ENCODE measurements at places on chromosomes 3 and 15. TPM values are rescaled to one million over a fixed set of nuclear protein-coding genes. Genes with fewer than 3 reads are reported as not detected.

GOLGA8S gene
- total RNA-seq, result 0.58 TPM

- no peak for DNase-seq
These were observed 64.8 kb downstream of the FAM43A start for GRCh38 chr3:194750491-194750828.

DNA sequence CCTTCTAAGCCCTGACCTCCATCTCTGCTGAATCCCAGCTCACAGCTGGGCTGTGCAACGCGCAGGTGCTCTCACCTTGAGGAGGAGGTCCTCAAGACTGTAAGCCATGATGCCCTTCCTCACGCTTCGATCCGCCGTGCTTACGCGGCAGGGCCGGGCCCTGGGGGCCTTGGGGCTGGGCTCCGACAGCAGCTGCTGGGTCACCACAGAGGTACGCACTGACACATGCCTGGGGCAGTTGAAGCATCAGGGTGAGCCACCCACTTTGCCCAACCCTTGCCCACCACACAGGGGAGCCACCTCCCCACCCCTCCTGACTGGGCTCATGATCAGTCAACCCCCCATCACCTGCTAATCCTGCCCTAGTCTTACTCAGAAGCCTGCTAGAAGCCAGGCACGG, 3.1 kb downstream of the CIDEC start:
- no peak for DNase-seq

DNA sequence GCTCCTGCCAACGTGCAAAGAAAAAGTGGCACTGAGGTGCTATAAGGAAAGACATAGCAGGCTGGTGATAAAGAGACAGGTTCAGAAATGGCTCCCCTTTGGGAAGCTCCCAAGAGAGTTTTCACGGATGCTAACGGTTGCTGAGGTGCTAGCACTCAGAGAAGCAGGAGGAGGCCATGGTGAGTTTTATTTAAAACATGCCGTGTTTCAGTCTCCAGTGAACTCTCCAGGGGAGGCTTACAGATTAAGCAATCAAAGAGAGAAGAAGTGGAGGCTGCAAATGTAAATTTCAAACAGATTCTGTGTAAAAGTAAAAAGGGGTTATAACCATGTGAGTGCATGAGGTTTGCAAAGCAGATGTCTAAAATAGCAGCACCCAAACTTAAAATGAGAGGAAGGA, 346.2 kb downstream of the NTRK3 start:
- no peak for DNase-seq

GRCh38 chr3:124275412-124275811, 283.5 kb upstream of the ROPN1 start:
- DNase-seq, result no peak

MAP6D1 gene
- total RNA-seq, result not detected

CCR8 gene
- total RNA-seq, result not detected

GRCh38 chr15:100879061-100879463, 569 bp upstream of the ALDH1A3 start:
- no peak for DNase-seq

RLBP1 gene
- not detected for total RNA-seq

AADACL2 gene
- not detected for total RNA-seq

KNL1 gene
- 1.4 TPM for total RNA-seq

SETMAR gene
- 3.1 TPM for total RNA-seq

DNA sequence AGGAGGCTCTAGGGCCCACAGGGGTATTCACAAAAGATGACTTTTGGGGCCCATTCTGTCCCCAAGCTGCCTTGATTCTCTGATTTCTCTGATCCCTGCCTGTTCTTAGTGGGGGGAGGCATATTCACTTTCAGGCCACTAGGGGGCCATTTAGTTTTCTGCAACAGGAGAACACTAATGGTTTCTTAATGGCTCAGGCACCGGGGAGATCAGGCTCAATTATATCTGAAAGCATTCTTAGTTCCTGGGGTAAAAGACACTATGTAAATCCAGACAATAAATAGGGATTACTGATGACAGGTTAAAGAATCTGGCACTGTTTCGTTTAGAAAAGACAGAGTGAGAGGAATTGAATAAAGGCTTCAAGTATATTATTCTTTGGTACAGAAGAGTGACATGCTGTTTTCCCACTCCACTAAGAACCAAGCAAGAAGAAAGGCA, 2.5 kb upstream of the INAFM2 start:
- DNase-seq, result peak; percentile 84

DNA sequence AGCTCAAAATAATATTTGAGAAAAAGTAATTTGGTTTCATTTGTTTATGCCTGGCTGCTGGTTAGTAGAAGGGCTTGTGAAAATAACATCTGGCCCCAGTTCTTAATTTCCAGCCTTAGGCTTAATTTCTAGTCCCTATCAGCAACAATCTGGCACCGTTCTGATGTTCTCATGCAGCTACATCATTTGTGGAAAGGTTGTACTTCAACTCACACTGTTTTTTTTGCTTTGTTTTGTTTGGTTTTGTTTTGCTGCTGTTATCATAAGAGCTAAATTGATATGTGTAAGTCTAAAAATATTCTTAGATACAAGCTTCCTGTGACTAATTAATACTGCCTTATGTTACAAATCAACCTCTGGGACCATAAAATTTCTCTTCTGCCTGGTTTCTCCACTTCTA, 8.9 kb downstream of the CPA3 start:
- peak; percentile 35 for DNase-seq

GRCh38 chr3:170840291-170840859, 29.6 kb downstream of the RPL22L1 start:
- no peak for DNase-seq

PPP1R14D gene
- total RNA-seq, result 2.2 TPM

STRC gene
- 3.5 TPM for total RNA-seq

FBXW12 gene
- total RNA-seq, result not detected

SYNPR gene
- not detected for total RNA-seq
